ENCODE measurements at places on chromosomes 16 and 17.

DNA sequence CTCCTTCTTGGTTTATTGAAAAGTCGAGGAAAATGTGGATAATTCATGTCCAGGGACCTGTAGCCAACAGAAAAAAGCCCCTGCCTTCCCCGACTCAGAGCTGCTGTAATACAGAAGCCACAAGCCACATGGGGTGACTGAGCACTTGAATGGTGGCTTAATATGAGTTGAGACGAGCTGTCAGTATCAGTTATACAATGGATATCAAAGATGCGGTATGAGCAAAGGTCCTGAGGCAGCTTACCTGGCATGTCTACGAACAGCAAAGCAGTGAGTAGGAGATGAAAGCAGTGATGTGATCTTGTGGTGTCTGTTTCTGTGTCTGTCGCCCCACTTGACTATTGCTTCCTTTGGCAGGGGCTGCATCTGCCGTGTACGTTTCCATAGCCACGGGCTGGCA, 12.2 kb upstream of the RMI2 start:
- DNase-seq = no peak

GRCh38 chr17:59684967-59685366, 22.3 kb downstream of the PTRH2 start:
- no peak for DNase-seq

- no peak for DNase-seq
Observed at GRCh38 chr17:49365667-49366066, 3.6 kb upstream of the ZNF652 start.

GRCh38 chr16:426115-426905, 861 bp downstream of the RAB11FIP3 start:
- no peak for DNase-seq

DNA sequence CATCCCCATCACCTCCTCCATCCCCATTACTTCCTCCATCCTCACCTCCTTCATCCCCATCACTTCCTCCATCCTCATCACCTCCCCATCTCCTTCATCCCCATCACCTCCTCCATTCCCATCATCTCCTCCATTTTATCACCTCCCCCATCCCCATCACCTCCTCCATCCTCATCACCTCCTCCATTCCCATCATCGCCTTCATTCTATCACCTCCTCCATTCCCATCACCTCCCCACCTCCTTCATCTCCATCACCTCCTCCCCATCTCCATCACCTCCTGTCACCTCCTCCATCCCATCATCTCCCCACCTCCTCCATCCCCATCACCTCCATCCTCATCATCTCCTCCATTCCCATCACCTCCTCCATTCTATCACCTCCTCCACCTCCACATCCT, 116.4 kb downstream of the SEC14L1 start:
- no peak for DNase-seq
